COLO829 (cell line): ENCODE measurements at places on chromosomes 5 and 9.

DNA sequence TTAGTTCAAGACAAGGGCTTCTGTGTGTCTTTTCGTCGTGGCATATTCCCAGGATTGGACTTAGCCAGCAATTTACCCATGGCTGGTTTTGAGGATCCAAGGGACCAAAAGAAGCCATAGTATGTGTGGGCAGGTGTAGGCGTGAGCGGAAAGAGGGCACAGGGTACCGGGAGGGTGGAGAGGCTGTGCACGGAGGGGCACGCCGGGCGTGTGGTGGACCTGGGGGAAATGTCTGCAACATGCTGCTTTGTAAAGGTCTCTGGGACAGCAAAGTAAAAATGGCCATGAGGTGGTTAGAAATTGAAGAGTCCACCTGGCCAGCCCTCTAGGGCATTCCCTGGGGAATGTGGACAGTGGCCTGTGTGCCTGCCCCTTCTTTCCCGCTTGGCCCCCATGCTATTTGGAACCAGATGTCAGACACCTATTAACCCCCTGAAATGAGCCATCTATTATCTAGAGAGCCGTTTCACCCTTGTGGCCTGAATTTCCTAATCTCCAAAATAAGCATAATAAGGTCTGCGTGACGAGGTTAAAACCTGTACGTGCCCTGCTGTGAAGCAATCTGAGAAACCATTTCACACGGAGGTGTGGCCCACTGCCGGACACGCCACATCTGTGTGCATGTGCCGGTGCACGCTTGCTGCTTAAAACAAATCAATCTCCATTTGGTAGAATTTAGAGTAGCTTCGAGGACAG lies 5.1 kb downstream of the FLT4 start:
- no peak for DNase-seq

DNA sequence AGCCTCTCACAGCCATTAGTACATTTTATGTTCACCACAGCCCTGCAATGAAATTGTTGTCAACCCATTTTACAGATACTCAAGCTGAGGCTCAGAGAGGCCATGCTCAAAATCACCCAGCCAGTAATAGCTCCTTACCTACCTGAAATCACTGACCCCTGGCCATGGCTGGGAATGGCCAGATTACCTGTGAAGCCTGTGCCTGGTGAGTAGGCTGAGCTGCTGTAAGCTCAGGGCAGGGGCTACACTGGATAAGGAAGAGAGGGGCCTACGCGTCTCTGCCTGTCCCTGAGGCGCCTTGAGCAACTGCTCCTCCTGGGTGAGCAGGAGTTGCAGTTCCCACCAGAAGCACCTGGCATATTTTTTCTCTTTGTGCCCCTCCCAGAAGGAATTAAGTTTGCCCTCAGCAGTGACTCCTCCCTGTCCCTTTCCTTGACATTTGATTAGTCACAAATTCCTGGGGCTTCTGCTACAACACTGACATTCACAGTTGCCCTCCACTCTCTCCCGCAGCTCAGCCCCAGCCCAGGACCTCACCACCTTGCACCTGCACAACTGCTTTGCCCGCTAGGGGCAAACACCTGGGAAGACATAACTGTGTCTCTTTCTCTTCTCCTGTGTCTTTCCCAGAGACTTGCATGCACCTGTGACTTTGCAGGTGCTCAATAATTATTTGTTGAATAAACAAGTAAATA lies 5.7 kb downstream of the CLTB start:
- DNase-seq, result no peak

- DNase-seq, result peak; percentile 36
These were observed 127.4 kb downstream of the AOPEP start for GRCh38 chr9:94853887-94854286.

DNA sequence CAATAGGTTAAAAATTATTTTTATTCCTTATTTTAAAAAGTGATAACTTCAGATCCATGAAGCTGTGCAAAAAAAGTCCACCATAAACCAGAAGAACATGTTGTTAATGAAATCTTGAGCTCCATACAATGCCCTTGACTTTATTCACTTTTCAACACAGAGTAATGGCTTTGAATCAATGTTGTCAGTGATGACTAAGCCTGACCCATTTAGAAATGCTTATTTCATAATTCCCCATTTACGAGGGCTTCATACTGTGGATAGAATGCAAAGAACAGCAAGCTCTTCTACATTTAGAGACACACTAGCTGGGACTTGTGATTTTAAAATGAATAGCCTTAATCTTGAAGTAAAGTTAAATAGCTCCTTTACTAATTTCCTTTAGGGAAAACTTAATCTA lies 25.7 kb upstream of the IL9 start:
- peak; percentile 8 for DNase-seq

DNA sequence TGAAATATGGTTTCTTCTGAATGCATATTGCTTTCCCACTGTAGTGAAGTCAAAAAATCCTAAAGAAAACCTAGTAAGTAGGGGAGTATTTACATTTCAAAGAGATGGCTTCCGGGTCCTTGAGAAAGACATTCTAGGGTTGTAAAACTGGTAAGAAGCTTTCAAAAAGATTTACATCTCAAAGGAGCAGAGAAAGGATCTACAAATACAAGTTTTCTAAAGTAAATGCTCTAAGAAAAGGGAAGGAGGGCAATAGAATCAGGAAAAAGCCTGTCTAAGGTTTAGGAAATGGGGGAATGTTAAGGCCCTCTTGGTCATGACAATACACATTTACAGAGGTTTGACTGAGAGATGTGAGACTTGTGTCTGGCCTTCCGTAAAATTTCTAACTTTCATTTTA lies 16.7 kb upstream of the TRPC7 start:
- DNase-seq, result no peak
